ENCODE measurements at places on chromosomes 12 and 14.

- DNase-seq: peak; percentile 93
These were observed 315 bp downstream of the ABCD2 start for GRCh38 chr12:39619316-39619659.

- no peak for DNase-seq
These were observed 49.9 kb downstream of the AEBP2 start for GRCh38 chr12:19489168-19489567.

DNA sequence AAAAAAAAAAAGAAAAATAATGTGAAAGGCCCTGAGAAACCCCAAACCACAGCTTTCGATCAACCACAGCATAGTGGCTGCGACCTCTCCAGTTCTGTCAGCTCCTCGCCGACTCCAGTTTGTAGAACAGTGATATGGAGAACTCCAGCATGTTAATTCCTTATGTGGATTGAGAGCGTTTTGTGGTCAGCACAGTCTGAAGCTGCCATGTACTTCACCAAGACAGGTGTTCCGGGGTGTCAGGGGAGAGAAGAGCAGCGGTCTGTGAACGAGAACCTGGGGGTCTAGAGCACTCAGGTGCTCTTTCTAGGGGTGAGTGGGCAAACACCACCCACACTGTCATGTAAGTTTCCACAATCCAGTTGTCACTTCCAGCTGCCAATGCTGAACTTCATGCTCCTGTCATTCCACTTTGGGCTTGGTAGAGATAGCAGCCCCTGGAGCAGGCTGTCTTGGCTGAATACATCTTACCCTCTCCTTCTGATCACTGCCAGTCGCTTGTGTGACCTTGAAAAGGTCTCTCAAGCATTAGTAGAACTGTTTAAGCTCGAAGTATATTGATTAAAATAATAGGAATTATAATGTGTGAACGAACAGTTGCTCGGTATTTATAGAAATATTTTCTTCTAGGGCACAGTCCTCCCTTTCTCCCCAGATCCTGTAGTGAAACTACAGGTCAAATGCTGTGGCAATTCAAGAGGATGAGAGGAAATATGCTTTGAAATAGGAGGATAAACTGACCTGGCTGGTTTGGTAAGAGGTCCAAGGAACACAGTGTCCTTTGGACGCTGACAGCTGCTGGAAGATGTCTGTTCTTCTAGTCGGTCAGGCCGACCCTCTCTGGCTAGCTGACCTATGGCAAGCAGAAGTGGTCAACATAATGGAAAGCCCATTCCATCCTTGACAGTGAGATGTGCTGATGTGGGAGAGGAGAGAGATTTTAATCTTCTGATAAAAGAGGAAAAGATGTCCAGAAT is 15.7 kb upstream of the MAX start:
- no peak for DNase-seq

- no peak for DNase-seq
These were observed 52.7 kb downstream of the PLBD1 start for GRCh38 chr12:14514946-14515345.

- DNase-seq: no peak
These were observed 156.2 kb downstream of the ETV6 start for GRCh38 chr12:11805680-11806079.

- no peak for DNase-seq
These were observed 177.0 kb upstream of the CNTN1 start for GRCh38 chr12:40515041-40515816.

GRCh38 chr14:67559639-67560038 is 26.5 kb downstream of the PLEKHH1 start:
- no peak for DNase-seq

GRCh38 chr14:24298892-24299254 is 707 bp downstream of the DHRS1 start:
- DNase-seq: no peak

- DNase-seq: no peak
These were observed 18.6 kb upstream of the SSPN start for GRCh38 chr12:26176725-26177124.

GRCh38 chr14:104562606-104563005 is 17.0 kb upstream of the C14orf180 start:
- no peak for DNase-seq

DNA sequence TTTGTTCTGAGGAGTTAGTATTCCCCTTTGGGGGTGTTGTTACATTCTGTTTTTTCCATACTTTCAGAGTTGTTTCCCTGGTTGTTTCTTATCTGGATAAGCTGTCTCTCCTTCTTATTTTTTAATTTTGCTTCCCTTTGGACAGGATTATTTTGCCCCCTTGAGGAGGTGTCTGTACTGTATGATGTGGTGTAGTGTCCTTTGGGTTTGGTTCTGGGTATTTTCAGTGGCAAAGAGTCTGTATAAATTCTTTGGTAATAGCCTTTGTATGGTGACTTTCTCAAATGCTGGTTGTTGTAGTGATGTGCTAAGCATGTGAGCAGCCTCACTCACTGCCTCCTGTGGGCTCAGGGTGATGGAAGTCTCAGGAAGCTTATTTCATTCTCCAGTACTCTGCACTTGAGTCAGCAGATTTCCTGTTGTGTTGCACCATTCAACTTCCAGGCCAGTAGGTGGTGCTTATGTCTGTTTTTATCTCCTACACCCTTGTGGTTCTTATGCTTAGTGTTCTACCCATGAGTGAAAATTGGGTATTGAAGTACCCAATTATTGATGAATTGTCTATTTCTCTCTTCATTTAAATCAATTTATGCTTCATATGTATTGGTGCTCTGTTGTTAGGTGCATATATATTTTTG is 103.3 kb upstream of the PMCH start:
- DNase-seq: no peak

DNA sequence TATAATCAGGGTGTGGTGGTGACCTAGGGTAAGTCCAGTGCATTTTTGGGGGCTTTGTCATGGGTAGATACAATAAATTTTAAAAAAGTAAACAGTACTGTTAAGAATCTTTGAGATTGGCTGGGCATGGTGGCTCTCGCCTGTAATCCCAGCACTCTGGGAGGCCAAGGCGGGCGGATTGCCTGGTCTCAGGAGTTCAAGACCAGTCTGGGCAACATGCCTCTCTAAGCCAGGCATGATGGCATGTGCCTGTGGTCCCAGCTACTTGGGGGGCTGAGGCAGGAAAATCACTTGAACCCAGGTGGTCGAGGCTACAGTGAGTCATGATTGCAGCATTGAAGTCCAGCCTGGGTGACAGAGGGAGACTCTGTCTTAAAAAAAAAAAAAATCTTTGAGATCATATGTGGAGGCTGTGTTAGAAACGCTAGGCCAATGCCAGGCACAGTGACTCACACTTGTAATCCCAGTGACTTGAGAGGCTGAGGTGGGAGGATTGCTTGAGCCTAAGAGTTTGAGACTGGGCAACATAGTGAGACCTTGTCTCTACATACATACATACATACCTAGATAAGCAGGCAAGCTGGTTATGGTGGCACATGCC is 67.7 kb downstream of the PRKCH start:
- DNase-seq: no peak

Measured in G401 (cell line).